NCI-H1417 (cell line): ENCODE measurements at places on chromosomes 16 and 17.

GRCh38 chr17:59848778-59849177, 44.0 kb downstream of the TUBD1 start:
- no peak for DNase-seq

GRCh38 chr17:82301300-82301915, 16.0 kb downstream of the CD7 start:
- DNase-seq = no peak

DNA sequence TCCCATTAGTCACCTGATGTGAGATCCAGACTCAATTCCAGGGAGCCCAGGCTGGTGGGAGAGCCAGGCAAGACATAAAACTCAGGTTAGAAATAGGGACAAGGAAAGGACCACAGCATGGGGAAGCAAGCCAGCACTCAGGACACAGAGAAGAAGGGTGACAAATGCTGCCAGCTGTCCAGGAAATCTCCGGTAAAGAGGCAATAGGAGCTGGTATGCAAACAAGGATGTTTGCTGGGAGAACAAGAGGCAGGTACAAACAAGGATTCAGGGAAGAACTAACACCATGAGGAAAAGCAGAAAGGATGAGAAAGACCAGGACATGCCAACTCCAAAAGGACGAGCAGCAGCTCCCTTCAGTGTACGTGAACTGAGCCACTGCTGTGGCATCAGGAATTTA, 10.2 kb upstream of the TXNDC11 start:
- no peak for DNase-seq

DNA sequence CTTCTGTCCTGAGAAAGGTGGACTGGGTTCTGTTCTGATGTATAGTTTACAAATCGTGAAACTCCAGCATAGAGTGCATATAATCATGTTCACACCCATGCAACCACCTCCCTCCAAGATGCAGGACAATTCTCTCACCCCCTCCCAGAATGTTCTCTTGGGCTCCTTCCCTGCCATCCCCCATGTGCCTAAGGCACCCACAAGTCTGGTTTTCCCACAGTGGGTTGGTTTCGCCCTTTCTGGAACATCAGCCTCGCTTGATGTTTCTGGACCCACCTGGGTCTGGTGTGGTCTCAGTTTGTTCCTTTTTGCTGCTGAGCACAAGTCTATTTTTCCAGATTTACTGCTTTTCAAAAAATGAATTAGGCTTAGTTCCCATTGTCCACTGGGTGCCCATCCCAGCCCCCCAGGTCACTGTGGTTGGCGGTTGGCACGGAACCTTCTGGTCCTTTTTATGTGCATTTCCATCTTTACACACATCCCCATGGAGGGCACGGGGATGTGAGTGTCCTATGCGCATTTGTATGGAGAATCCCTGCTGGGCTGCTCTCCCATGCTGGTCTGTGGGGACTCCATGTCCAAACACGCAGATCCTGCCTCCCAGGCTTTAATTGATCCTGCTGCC, 19.0 kb downstream of the MAP2K3 start:
- no peak for DNase-seq

GRCh38 chr17:82045936-82046484, 5.6 kb downstream of the RFNG start:
- DNase-seq = no peak

GRCh38 chr16:84464116-84464515, 40.3 kb downstream of the MEAK7 start:
- no peak for DNase-seq

GRCh38 chr17:27596566-27597187, 34.3 kb upstream of the LGALS9 start:
- DNase-seq = no peak

DNA sequence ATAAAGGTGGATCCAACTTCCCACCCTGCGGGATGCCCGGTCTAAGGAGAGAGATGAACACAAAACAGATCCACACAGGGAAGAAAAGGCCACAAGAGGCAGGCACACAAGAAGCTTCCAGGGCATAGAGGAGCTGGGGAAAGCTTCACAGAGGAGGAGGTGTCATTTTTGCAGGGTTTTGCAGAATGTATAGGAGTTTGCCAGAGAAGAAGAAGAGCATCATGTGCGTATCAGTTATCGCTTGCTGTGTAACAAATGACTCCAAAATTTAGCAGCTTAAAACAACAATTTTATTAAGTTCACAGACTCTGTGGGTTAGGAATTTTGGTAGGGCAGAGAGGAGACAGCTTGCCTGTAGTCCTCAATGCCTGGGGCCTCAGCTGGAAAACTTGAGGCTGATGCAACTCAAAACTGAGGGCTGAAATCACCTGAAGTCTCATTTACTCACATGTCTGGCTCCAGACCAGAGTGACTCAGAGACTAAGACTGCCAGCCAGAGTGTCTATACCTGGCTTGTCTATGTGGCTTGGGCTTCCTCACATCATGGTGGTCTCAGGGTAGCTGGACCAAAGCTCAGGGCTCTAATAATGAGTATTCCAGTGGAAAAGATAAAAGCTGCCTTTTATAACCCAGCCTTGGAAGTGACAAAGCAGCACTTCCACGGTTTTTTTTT, 33.9 kb upstream of the ZNF423 start:
- DNase-seq = no peak

DNA sequence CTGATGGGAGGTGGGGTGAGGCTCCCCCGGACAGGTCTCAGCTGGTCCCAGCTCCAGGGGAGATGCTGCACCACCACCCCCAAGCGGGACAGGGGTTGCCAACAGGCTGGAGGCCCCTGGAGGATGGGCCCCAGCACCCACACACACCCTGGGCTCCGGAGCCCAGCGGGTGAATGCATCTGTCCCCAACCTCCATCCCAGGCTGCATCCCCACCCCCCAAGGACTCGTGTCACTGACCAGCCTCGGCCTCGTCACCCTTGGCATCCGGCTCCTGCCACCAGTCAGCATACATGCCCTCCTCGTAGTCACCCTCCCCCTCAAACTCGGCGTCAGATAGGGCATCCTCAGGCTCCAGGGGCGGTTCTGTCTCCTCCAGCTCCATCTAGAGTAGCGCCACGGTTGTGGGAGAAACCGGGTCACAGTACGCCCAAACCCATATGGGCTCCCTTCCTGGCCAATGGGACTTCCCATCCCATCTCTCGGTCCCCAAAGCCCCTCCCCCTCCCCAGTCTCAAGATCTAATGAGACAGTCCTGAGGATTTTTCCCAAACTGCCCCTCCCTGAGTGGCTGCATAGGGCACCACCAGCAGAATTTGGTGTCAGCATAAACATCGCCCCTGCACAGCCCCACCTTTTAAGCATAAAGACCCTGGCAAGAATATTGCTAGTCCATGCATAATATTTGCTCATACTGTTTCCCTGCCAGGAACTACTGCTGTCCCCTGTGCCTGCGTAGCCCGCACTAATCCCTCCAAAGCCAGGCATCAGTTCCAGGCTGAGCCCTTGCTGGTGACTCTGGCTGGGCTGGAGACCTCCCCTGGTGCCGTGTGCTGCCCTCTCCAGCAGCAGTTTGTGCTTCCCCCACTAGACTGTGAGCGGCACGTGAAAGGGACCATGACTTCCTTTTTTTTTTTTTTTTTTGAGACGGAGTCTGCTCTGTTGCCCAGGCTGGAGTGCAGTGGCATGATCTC, 8.4 kb downstream of the P3H4 start:
- DNase-seq = no peak
